ENCODE measurements at places on chromosomes 1 and 21.

DNA sequence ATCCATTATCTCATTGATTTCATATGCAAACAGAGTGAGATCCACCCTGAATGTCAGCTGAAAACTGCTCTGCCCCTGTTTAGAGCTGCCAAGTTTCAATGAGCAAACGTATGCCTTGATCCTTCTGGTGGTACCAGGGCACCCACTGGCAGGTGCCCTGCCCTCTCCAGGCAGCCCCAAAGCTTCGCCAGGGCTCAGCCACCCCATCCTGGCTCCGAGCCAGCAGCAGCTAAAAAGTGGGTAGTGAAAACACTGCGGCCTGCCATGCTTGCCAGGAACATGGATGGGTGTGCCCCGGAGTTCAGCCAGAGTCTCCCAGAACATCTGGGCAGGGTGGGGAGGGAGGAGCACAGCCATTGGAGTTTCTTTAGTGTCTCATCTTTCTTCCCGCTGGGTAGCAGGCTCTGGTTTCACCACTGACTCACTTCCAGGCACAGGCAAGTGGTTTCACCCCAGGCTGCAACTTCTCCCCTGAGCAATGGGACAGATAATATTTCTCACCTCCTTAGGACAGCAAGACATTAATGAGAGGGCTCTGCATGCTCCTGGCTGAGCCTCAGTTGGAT is 8.1 kb upstream of the LMX1A start:
- DNase-seq: no peak

GRCh38 chr1:63268876-63269275 is 53.5 kb upstream of the FOXD3 start:
- no peak for DNase-seq

DNA sequence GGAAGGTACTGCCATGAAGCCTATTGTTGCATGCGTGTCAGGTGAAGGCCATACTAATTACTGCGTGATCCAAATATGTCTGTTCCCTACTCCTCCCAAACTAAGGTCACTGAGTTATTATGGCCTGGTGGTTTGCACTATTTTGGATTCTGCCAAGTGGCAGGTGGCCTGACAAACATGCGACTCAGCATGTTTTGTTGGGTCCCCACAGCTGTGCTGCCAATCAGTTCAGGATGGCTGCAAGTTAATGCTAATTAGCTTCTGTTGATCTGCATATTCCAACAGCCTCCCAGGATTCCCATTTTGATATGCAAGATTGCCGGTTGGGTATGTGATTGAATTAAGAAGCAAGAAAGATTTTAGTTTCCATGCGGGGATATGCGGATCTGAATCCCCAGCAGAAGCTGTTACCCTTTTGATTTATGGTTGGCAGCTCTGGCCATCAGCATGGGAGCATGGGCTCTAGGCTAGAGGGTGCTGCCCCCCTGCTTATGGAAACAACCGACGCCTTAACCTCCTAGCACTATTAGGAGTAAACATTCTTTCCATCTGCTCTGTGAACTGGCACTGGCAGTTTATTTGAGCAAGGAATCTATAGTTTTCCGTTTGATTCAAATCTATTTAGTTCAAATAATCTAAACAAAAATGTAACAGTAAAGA is 429.8 kb upstream of the C1orf87 start:
- no peak for DNase-seq

DNA sequence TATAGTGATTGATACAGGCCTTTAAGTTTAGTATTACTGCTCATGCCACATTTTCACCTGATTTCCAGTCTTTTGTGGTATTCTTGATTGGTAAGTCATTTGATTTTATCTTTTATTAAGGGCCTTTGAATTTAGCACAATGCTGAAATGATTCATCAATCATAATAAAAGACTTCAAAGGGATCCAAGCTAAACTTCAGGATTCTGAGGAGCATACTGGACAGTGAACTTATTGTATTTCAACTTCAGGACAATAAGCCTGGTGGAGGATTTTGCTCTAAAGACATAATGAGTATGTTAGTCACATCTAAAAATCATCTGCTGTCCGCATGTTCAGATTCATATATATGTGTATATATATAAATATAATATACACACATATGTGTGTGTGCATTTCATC is 233.3 kb downstream of the SETD4 start:
- DNase-seq: no peak

DNA sequence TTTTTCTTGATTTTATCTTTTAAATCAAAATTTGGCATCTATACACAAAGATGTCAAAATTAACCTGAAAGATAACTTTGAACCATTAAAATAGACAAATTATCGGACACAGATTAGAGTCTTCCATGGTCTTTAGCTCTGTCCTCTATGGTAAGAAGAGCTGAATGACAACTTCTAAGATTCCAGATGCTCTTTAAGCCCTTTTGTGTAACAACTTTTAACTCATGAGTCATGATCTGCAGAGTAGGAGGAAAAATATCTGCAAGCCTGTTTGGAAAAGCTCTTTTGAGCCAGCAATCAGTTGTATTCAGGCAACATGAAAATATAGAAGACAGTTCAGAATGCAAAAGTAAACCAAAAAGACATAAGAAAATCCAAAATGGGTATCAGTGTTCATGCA is 37.8 kb downstream of the TTC13 start:
- DNase-seq: no peak

GRCh38 chr1:17276568-17276967 is 27.7 kb downstream of the PADI3 start:
- DNase-seq: no peak

DNA sequence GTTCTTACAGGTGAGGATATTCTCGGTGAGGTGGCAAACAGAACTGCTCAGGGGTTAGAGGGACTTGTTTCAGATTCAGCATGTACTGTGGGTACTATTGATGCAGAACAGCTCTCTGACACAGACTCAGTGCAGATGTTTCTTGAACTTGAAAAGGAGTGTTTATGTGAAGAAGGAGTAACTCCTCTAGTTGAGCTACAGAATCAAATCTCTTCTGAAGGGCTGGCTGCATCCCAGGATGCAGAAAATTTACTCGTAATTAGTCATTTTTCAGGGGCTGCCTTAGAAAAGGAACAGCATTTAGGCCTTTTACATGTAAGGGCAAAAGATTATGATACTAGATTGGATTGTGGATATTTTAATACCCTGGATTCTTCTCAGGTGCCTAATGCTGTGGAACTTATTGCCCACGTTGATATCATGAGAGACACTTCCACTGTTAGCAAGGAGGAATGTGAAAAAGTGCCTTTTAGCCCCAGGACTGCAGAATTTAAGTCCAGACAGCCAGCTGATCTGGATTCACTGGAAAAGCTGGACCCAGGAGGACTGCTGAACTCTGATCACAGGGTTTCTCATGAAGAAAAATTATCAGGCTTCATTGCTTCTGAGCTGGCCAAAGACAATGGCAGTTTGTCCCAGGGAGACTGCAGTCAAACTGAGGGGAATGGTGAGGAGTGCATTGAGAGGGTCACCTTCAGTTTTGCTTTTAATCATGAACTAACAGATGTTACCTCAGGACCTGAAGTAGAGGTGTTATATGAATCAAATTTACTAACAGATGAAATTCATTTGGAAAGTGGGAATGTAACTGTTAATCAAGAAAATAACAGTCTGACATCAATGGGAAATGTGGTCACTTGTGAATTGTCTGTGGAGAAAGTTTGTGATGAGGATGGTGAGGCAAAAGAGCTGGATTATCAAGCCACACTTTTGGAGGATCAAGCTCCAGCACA is 79.6 kb upstream of the BMP8A start:
- DNase-seq: no peak

GRCh38 chr1:111976842-111977241 is 12.6 kb downstream of the KCND3 start:
- DNase-seq: no peak

DNA sequence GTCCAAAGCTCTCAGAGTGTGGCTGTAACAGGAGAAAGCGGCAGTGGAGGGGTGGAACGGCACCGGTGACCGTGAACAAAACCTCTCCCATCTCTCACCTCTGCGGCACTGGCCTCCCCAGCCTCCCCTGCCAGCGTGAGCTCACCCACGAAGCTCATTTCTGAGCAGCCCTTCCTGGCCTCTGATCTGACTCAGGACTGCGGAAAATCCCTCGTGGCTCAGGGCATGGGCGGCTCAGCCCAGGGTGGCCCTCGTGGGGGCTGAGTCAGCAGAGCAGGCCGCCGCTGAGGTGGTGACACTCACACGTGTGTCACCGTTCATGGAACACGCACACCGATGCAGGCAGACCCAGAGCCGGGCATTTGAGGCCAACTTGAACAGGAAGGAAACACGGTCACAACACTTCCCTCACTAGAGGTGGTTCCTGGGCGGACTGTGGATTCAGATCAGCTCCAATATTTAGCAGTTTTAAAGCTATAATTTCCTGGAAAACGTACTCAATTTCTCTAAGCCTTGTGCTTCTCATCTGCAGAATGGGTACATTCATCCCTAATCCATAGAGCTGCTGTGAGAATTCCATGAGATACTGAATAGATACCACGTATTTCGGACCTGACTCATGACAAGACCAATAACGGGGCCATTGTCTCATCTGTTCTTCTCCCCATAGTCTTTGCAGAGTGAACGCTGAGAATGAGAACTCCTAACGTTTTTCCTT is 115.0 kb upstream of the TMPRSS2 start:
- DNase-seq: no peak

DNA sequence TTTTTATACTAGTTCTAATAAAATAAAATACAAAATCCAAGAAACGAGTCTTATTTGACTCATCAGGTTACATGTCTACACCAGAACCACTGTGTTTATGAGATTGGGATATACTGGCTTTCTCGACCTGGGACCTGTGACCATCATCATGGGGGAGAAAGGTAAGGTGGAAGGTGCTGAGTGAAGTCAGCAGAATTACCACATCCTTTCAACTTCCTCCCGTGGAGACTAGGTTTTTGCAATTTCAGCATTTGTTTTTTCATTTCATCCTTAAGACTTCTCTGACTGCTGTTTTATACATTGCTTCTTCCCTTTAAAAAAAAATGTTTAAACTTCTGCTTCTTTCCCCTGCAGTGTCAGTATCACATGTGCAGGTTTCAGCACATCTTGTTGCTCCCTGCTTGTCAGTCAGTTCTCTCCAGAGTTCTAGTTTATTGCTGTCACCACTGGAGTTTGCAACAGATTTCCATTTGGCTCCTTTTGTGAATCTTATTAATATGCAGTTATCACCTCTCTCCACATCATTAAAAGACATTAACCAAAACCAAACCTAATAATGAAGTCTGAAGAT is 60.4 kb upstream of the HAO2 start:
- no peak for DNase-seq

GRCh38 chr1:178121883-178122282 is 28.0 kb downstream of the RASAL2 start:
- no peak for DNase-seq

- DNase-seq: no peak
Measured at GRCh38 chr1:27650539-27651175, 15.7 kb upstream of the FGR start.

DNA sequence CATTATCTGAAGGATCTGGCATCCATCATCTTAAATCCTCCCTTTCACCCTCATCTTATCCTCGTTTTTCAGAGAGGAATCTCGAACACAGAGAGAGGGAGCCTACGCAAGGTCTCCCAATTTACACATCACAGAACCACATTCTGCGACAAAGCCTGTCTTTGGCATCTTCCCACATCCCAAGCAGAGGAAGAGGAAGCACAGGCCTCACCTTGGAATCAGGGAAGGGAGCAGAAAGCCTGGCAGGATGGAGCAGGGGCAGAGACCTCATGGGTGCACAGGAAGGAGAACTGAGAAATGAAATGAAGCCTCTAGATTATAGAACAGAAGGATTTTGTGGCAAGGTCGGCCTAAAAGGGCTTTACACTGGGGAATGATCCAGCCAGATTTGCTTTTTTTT is 5.8 kb downstream of the ABCB10 start:
- no peak for DNase-seq

DNA sequence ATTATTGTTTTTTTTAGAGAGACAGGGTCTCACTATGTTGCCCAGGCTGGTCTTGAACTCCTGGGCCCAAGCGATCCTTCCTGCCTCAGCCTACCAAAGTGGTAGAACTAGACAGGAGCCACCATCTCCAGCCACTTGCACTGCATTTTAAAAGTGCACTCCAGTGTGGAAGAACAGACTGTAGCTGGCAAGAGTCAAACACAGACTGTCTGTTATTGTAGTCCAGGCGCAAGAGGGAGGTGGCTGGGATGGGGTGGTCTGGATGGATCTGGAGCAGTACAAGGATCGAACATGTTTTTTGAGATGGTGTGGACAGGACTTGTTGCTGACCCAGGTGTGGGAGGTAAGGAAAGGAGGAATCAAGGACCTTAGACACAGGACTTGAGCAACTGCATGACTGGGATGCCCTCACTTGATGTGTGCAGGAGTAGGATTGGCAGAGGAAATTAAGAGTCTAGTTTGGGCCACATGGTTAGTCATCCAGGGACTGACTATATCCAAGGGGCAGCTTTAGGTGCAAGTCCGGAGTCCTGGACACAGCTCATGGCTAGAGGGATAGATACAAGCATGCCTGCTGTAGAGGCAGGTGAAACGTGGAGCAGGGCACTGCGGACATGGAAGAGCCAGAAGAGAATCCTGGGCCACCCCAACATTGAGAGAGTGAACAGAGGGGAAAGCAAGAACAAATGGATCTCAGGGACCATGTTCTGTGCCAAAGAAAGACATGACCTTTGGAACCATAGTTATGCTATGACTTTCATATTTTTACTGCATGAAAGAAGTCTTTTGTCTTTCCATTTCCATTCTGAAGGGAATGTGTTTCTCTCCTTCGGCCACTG is 42.0 kb downstream of the ELK4 start:
- DNase-seq: no peak

DNA sequence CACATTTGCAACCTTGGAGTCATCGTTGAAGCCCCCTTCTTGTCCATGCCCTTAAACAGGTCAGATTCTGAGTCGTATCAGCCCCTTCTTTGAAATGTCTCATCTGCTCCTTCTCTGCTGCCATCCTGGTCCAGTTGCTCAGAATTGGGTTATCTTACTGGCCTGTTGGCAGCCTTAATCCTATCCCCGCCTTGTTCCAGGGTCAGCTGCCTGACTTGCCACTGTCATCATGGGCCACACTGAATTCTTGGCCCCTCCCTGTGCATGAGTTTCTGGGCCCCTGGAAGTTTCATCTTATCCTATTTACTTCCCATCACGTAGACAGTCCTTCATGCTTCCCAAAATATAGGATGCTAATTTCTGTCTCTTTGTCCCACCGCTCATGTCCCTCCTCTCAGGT is 23.7 kb downstream of the IRF2BP2 start:
- DNase-seq: no peak

GRCh38 chr1:172885411-172885810 is 165.3 kb downstream of the TNFSF18 start:
- DNase-seq: no peak

GRCh38 chr1:201049248-201049831 is 25.8 kb upstream of the KIF21B start:
- DNase-seq: no peak

GRCh38 chr1:35929730-35930592 is 944 bp upstream of the AGO3 start:
- no peak for DNase-seq

DNA sequence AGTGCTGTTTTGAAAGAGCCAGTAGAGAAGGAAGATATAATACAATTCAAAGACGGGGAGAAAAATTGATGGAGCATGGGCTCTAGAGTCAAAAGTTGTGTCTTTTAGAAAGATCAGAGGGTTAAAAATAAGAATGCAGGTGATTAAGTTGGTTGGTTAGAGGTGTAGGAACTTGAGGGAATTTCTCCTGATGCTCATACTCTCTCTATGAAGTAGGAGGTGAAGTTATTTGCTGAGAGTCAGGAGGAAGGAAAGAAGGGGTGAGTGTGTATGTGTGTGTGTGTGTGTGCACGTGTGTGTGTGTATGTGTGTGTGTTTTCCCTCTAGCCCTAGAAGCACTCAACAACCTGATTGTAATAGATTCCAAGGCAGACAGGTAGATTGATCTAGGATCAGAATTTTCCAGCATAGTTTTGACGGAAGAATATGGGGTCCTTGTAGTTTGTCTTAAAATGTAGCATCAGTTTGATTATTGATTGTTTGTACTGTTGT is 88.3 kb upstream of the MACF1 start:
- DNase-seq: no peak
